ENCODE measurements at places on chromosomes 7 and 10.

GRCh38 chr7:127976056-127976737 lies 55.0 kb downstream of the LRRC4 start:
- no peak for DNase-seq

- DNase-seq, result no peak
Measured at GRCh38 chr10:121984463-121984862, 4.5 kb upstream of the TACC2 start.

GRCh38 chr7:88331322-88331721 lies 24.6 kb upstream of the STEAP4 start:
- DNase-seq, result no peak

- DNase-seq, result no peak
Measured at GRCh38 chr10:129966889-129967578, 3.0 kb upstream of the EBF3 start.

- DNase-seq, result no peak
Measured at GRCh38 chr7:66376264-66376945, 171.3 kb downstream of the TPST1 start.

GRCh38 chr10:49611816-49612512 lies 1.9 kb downstream of the SLC18A3 start:
- DNase-seq, result no peak

GRCh38 chr7:117937049-117937752 lies 64.0 kb upstream of the CTTNBP2 start:
- DNase-seq, result no peak

DNA sequence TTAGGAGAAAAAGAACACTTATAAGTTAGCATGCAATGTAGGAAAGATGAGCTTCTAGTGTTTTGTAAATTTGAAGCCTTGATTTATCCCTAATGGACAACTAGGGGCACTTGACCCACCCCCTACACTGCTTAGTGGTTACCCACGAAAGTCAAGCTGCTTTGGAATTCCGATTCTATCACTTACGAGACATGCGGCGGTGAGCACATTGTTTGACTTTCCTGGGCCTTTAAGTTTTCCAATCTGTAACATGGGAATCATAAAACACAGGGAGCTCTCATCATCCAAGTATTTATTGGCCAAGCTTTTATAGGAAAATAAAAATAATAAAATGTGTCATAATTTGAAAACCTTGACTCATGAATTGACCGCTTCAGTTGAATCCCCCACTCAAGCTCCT lies 78.7 kb upstream of the PDK4 start:
- DNase-seq, result no peak

All from activated T-cell treated with anti-CD3 and anti-CD28 coated beads, Interleukin-2, amount 50 U/mL, for 1 hour (primary cell).